NCI-H82 (cell line): ENCODE measurements at places on chromosomes 3 and 15.
A peak's percentile ranks its signal among the peaks of the same experiment; 100 is the strongest.

DNA sequence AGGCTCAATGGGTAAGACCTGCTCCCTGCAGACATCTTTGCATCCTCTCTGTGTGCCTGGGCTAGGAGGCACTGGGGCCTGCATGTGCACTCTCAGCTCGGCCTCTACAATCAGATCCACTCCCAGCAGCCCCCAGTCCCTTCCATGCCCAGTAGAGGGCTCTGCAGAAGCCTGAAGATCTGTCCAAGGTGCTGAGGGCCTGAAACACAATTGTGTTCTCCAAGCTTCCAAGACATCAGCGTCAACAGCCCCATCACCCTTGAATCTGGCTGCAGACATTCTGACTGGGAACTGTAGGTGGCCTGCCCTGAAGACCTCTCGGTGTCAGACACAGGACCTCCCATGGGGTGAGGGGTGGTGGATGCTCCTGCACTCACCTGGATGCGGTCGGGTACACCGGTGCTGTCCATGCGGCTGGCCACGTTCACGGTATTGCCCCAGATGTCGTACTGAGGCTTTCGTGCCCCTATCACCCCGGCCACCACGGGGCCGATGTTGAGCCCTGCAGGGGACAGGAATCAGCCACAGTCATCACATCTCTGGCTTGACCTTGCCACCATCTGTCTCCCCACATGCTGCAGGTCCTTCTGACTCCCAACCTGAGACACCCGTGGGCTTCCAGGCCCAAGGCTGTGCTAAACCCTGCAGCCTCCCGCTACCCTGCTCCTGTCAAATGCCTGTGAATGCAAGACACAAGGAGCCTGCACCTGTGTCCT lies 84.7 kb downstream of the SEC22A start:
- peak; percentile 72 for DNase-seq

GRCh38 chr3:66518644-66519043 lies 17.8 kb upstream of the LRIG1 start:
- peak; percentile 46 for DNase-seq

- DNase-seq: no peak
Observed at GRCh38 chr3:146650691-146651442, 45.7 kb upstream of the PLSCR5 start.

GRCh38 chr15:78069052-78069414 lies 8.5 kb downstream of the TBC1D2B start:
- no peak for DNase-seq

GRCh38 chr3:197795200-197795599 lies 4.1 kb downstream of the LRCH3 start:
- no peak for DNase-seq
